ENCODE measurements at places on chromosomes 2 and 18.

DNA sequence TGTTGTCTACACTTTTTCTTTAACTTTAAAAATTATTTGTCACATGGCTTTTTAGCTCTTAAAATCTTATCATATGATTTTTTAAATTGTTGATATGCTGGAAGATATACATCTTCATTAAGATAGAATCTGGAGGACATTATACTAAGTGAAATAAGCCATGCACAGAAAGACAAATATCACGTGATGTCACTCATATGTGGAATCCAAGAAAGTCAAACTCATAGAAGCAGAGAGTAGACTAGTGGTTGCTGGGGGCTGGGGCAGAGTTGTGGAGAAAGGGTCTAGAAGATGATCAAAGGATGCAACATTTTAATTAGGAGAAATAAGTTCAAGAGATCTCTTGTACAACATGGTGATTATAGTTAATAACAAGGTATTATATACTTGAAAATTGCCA lies 280.9 kb downstream of the GULP1 start:
- no peak for DNase-seq

GRCh38 chr2:159808032-159808425 lies 10.0 kb upstream of the CD302 start:
- DNase-seq: no peak

DNA sequence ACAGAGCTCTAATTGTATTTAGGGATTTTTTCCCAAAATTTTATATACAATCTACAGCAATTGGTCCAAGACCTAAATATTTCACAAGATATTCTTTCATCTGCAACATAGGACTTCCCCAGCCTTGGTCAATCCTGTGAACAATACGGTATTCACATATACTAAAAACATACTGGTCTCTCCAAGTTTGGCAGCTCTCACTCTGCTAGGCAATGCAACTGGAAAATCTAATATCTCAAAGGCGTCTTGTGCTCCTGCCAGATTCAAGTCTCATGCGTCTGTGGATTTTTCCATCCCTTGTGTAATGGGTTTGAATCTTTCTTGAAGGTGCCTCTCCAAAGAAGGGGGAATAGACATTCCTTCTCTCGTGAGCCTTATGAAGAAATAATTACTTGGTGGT lies 27.4 kb upstream of the MBOAT2 start:
- no peak for DNase-seq

DNA sequence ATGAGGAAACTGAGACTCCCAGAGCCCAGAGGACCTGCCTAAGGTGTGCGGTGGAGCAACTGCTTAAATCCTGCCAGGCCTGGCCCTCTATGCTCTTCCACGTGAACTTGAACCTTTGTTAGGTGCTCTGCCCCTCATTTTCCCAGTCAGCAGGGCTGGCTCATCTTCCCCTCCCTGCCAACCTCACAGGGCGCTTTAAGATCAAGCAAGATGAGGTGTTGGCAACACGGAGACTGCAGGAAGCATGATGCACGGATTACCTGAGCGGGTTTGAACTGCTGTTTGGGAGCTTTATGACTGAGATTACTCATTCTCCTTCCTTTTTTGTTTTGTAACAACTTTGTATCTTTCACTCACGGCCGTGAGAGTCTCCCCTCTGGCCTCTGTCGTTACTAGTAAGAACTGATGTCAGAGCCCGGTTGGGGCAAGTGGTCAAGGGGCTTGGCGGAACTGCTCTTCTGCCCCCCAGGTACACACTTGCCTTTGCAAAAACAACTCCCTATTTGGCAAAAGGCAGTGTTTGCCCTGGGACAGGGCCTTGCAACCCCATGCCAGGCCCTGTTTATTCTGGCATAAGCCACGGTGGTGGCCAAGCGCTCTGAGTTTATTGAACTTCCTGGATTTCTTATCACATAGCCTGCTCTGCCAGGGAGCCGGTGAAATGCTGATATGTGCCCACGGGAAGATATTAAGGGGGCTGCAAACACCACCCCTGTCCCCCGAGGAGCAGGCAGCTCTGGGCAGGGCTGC lies 127.8 kb downstream of the INHBB start:
- DNase-seq: no peak

- DNase-seq: no peak
These were observed 436.8 kb downstream of the TGIF1 start for GRCh38 chr18:3886575-3887322.

- DNase-seq: no peak
These were observed 424.0 kb downstream of the RND3 start for GRCh38 chr2:150063432-150063889.

DNA sequence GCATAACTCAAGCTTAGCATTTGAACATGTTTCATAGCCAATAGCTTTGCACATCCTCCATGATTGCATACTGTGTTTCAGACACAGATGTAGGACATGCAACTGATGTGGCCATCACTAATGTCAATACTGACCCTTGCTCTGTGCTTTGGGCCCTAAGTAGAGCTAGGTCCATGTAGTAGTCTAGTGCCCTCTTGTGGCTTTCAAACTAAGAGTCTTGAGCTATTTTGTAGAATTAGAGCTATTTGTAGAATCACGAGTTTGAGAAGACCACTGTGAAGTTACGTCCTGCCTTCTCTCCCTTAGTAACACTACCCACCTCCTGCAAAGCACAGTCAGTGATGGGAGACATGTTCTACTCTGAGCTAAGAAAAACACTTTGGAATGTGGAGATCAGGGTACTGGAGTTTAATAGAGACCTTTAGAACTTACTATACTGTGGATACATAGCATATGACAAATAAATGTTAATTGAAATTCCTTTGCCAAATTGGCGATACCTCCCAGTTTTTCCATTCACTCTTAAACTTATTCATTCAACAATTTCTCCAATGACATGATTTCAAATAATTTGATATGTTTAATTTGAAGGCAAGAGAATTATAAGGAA lies 306.5 kb upstream of the TNP1 start:
- no peak for DNase-seq

DNA sequence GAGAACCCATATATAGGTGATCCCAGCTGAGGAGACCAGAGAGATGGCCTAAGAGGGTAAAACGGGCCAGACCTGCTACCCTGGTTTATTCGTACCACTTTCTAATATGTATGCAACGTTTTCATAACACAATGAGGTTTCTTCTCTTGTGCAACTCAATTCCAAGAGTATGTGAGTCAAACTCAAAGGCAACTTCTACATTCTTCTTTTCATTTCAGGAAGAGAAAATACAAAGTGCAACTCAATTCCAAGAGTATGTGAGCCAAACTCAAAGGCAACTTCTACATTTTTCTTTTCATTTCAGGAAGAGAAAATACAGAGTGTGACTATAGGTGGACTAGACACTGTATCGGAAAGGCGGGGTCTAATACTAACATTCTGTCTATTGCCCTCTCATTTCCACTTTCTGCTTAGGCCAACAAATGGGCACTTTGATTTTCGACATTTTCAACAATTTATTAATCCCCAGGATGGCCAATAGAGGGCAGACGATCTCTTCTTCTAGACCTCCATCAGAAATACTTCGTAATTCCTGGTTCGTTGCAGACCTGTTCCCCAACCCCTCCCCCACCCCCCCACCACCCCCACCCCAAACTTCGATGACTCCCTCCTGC lies 3.7 kb upstream of the CRIM1 start:
- DNase-seq: no peak

- DNase-seq: no peak
These were observed 20.7 kb downstream of the PRKCE start for GRCh38 chr2:45672138-45672537.

- DNase-seq: no peak
These were observed 195.7 kb downstream of the ARL4C start for GRCh38 chr2:234300932-234301823.

DNA sequence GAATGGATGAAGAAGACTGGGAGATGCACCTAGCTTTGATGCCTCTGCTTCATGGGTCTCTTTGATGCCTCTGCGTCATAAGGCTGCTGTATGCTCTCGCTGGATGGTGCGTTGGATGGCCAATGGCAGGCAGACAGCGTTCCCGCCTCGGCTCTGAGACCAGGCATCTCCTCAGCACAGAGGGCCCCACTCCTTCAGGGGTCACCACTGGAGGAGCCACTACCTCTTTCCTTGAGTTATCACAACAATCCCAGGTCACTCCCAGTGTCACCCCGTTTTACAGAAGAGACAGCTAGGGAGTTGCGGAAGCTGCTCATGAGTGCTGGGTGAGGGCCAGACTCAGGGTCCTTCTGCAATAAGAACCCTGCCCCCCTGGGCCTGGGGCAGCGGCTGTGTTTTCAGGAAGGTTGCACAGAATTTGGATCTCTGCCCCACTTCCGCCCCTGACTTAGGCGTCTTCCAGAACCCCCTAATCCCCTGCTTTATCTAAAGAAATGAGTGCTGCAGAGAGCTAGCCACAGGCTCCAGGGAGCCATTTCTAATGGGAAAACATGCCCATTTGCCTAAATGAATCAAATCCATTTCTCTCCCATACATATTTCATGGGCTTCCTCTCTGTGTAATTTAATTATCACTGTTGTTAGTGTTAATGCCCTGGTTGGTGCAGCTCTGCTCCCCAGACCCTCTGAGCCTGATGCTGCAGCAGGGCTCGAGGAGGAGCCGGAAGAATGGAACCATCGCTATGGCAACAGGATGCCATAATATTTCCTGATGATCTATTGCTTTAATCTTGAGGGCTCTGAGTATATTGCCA lies 131.8 kb upstream of the HS6ST1 start:
- DNase-seq: no peak

DNA sequence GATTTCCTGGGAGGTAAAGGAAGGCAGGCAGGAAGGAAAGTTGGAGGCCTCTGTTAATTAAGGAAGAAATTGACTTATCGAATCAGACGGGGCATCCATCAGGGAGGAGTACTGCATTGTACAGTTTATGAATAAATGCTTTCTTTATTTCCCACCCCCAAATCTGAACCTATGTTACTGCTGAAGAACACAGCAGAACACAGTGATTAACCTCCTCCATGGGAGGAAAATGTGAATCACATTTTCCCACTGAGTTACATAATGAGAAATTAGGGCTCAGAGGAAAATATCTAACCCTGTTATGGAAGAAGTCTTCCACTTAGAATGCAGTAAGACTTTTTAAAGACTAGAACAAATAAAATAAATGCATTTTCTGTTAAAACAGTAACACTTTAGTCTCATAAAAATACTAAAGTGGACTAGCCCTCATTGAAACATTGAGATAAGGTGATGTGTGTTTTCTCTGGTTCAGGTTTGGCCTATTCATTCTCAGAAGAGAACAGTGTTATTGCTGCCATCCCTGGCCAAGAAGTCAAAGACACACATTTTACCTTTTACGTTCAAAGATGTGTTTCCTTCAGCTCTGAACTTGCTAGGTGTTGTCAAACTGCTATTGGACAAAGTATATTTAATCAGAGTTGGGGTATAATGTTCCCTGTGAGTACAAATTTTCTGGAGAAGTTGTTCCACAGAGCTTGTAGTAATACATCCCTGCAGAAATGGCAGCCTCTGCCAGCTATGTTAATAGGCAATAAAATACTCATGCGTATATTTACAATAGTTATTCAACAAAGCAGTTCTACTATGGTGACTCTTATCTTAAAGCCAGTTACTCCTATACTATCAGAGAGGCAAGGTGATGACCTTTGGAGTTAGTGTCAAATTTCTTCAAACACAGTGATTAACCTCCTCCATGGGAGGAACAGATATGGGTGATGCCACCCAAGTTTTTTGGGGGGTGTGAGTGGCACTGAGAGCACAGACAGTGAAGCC lies 11.1 kb downstream of the DNAH6 start:
- no peak for DNase-seq

DNA sequence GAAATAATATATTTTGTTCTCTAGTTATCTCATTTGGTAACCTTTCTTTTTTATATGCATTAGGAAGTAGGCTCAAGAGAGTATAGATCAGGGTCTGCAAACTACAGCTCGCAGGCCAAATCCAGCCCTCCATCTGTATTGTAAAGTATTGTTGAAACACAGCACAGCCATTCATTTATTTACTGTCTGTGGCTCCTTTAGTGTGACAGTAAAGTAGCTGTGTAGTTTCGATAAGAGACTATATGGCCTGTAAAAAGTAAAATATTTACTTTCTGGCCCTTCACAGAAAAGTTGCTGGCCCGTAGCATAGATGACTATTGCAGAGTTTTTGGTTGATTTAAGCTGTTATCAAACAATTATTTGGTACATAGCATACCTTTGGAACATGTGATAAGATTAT lies 67.6 kb downstream of the MIB1 start:
- DNase-seq: no peak

DNA sequence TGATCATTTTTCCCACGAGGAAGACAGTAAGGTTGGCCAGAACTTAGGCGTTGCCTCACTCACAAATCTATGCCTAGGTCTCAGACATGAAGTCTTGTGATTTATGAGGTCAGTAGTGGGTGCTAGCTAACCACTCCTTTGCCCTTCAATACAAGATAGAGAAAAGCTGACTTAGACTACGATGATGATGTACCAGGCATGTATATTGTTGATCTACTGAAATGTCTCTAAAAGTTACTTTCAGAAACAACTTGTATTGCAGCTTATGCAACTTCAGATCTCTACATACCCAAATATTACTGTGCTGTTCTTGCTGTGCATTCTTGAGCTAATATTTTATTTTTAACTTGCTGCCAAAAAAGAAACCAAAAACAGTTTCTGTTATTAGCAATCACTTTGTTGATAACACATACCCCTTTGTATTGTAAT lies 30.6 kb downstream of the MAPRE2 start:
- DNase-seq: no peak

- DNase-seq: no peak
These were observed 32.7 kb downstream of the TNP1 start for GRCh38 chr2:216827073-216827720.

DNA sequence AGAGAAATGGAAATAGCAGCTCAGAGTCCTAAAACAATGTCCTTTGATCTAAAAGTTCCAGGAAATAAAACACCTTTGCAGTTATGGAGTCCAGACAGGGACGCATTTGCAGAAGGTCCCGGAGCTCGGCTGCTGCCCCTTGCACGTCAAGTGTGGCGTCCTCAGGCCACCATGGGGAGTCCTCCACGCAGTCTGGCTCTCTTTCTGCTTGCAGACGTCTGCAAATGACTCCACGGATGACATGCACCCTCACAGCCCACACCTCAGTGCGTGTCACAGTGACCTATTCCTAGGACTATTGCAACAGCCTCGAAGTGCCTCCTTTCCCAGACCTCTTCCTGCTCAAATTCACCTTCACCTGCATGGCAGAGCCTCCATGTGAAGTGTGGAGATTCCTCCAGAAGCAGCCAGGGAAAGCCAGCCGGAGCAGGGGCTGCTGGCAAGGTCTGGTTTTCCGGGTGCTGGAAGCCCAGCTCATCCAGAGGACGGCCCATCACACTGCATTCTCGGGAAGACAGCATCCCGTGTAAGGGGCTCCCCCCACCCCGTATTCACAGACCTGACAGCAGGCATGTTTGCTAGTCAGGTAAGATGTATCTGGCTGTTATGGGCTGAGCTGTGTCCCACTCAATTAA lies 137.7 kb downstream of the ASB1 start:
- no peak for DNase-seq

- DNase-seq: peak; percentile 92
These were observed 17.8 kb upstream of the CD8A start for GRCh38 chr2:86808315-86809161.

- no peak for DNase-seq
These were observed 214.8 kb downstream of the SP3 start for GRCh38 chr2:173750353-173750801.

Measured in stimulated activated CD8-positive, alpha-beta memory T cell treated with anti-CD3 and anti-CD28 coated beads, Interleukin-7, amount 100 ng/mL, for 1 hour (primary cell).